AG09309 (cell line): ENCODE measurements at places on chromosomes 12 and 14.
A peak's percentile ranks its signal among the peaks of the same experiment; 100 is the strongest.

DNA sequence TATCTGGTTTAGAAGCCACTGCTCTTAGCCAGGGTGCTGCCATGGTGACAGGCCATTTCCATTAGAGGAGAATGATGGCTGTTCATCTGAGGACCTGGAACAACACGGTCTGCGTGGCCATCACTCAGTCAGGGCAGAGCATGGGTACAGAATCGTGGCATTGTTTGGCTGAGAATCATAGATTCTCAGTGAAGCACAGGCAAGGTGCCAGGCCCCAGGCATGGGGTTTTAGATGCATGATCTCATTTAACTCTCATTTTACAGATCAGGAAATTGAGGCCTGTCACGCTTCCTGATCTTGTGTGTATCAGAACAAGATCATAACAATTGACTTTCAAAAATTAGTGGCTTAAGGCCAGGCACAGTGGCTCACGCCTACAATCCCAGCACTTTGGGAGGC is 26.8 kb upstream of the IRF2BPL start:
- DNase-seq, result no peak

DNA sequence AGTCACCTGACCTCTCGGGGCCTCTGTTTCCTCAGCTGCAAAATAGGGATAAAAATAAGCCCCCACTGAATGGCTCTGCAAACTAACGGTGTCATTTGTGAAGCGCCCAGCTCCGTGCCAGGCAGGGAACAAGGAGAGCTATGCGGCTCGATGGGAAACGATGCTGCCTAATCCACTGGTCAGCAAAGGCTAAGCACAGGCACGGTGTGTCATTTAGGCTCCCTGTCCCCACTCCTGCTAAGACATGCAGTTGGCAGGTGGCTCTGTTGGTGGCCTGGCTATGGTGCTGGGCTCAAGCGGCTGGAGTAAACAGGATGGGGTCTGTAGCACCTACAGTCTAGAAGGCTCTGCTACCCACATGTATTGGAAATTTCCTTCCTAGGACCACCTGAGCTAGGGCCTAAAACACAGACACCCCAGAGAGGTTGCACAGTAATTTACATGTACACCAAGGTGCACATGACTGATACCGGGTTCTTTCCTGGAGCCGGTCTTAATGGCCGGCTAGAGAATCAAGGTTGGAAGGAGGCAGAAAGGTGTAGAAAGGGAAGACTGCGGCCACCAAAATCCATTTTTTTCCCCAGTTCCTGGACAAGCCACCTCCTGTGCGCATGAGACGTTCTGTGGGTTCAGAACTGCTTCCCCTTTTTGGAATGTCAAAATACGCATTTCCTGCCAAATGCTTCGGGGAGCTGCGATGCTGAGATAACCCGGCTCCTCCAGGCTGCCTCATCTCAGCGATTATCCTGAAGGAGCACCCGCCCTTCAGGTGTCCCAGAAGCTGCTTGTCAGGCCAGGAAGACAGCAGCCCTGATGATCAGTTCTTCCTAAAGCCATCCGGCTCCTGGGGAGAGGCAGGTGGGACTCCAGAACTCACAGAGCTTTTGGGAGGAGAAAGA is 1.0 kb downstream of the CACNA2D4 start:
- DNase-seq, result no peak

DNA sequence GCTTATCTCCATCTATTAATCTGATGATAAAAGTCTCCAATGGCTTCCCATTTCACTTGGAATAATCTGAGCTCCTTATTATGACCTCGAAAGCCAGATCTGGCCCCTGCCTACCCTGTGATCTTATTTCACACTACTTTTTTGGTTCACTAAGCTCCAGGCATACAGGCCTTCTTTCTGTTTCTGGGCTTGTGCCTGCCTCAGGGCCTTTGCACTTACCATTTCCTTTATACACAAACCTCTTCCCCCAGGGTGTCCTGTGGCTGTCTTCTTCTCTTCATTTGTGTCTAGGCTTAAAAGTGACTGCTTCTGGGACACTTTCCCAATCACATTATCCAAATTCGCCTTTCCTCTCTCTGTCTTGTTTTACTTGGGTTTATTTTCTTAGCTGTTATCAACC is 478.8 kb downstream of the LRIG3 start:
- no peak for DNase-seq

DNA sequence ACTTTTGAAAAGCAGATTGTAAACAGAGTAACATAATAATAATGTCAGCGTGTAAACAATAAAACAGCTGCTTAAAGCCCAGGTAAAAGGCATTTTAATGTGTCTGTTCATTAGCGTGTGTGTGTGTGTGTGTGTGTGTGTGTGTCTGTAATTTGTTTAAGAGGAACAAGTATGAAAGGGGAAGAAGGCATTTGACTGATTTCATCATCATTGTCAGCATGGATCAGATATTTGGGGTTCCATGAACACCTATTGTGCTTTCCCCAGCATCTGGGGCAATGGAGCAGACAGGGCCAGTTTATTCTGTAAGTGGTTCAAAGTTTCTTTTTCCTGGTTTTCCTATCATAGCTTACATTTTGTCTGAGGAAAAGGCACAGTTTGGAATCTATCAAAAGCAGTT is 28.9 kb downstream of the SLC25A21 start:
- no peak for DNase-seq

GRCh38 chr12:47551426-47551851 is 154.4 kb downstream of the RPAP3 start:
- DNase-seq, result peak; percentile 13

GRCh38 chr14:63848890-63849289 is 3.9 kb upstream of the SYNE2 start:
- DNase-seq, result no peak

- DNase-seq, result no peak
Observed at GRCh38 chr12:124861492-124861891, 2.2 kb downstream of the SCARB1 start.

DNA sequence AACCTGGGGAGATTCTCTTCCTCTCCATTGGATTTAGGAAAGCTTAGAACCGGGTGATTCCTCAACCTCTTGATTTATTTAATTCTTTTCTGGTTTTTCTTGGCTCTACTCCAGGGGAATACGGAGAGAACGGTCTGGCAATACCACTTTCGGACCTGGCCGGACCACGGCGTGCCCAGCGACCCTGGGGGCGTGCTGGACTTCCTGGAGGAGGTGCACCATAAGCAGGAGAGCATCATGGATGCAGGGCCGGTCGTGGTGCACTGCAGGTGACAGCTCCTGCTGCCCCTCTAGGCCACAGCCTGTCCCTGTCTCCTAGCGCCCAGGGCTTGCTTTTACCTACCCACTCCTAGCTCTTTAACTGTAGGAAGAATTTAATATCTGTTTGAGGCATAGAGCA is 67.6 kb downstream of the PTPN11 start:
- no peak for DNase-seq

DNA sequence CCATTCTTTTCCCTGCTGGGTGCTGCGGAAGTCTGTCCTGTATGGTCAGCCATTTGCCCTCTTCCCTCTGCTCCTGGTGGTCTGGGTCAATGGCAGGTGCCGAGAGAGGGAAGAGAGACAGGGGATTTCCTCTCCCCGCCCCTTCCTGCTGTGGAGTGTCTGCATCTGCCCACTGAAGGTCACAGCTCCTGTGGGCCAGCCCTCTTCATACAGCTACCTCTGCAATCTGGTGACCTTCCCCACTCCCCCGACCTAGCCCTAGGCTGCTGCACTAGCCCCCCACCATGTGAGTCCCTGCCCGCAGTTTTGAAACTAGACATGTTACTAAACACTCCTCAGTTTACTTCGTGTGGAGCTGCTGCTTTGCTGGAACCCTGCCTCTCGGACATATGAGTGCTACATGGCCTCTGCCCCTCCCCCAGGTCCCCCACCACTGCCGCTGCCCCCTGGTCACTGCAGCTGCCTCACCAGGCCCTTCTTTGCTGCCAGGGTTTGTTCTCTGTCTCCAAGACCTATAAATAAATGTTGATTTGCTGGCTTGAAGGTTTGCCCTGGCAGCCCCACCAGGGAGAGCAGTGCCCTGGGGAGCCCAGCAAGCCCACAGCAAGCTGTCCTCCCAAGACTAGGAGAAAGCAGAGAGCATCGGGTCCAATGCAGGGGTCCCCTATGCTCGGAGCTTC is 102.9 kb downstream of the DPF3 start:
- DNase-seq, result no peak

DNA sequence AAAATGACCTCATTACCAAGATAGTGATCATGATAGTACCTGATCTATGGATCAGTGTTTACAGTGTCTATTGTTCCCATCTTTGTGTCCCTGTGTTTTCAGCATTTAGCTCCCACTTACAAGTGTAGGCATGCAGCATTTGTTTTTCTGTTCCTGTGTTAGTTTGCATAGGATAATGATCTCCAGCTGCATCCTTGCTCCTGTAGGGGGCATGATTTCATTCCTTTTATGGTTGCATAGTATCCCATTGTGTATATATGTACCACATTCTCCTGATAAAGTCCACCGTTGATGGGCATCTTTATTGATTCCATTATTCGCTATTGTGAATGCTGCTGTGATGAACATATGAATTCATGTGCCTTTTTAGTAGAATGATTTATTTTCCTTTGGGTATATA is 215.4 kb upstream of the NAV3 start:
- no peak for DNase-seq

DNA sequence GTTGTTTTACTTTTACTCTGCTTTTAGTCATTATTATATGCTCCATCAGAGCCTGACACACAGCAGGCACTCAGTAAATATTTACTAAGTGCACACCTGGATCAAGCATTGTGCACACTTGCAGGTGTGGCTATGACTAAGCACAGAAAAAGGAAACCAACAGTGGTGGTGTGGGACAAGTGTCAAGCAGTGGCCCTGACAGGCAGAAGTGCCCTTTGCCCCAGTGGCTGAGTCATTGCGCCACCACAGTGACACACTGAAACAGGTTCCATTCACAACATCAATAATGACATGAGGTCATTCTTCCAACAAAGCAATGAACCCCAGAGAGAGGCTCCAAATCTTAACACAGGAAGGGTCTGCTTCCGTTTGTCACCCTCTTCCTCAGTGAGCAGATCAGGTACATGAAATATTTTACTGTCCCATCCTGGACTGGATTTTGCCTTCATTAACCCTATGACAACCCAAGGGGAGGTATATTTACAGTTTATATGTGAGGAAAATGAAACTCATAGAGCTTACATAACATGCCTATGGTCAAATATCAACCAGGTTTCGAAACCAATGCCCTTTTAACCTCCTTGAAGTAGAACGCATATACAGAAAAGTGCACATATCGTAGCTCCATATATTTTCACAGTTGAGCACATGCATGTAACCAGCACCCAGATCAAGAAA is 82.6 kb upstream of the GTF2A1 start:
- DNase-seq, result no peak

GRCh38 chr12:127245009-127245408 is 1022.0 kb upstream of the TMEM132C start:
- DNase-seq, result no peak

DNA sequence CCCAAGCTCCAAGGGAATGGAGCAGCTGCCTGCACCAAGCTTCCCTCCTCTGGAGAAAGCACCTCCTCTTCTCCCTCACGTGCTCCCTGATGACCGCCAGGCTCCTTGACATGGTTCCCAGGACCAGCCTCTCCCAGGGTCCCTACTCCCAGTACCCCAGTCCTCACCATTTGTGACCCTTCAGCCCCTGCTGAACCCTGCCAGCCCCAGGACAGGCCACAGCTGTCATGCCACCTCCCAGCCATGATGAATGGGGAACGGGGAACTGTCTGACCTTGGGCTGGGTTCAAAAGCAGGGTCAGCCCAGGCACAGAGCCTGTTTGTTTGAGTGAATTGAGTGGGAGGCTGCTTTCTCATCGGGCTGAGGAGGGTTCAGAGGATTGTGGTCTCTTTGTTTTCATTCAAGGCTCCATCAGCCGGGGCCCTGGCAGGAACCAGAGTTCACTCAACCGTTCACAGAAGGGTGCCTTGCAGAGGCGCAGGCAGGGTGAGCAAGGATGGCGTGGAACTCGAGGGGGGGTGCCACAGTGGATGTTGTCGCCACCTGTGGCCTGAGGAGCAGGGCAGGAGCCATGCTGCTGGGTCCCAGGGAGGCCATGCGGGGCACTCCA is 344.5 kb upstream of the SFSWAP start:
- DNase-seq, result no peak

- no peak for DNase-seq
Observed at GRCh38 chr14:97156705-97157104, 359.5 kb downstream of the VRK1 start.

- peak; percentile 96 for DNase-seq
Observed at GRCh38 chr14:68548194-68549076, 244.4 kb downstream of the ZFP36L1 start.

- DNase-seq, result no peak
Observed at GRCh38 chr12:6635856-6636531, at the start of gene LPAR5. Gene LPAR5, minus strand, starts transcription at chr12:6635959. Its CDS starts 14,711 bp downstream, at chr12:6621248.

GRCh38 chr12:24714237-24714636 is 234.7 kb downstream of the BCAT1 start:
- no peak for DNase-seq

DNA sequence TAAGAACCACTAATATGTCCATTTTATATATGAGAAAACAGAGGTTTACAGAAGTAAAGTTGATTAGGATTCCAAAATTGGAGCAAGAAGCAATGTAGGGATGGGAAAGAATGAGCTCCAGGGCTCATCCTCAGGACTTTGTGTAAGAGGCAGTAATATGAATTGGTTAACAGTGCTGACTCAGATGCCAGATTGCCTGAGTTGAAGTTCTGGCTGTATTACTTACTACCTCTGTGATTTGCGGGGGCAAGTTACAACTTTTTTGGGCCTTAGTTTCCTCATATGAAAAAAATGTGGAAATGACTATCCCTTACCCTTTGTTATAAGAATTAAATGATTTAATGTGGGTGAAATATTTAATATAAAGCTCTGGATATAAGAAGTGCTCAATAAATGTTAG is 35.1 kb upstream of the PPP2R5E start:
- DNase-seq, result no peak

- no peak for DNase-seq
Observed at GRCh38 chr12:109153821-109154441, 37.5 kb downstream of the ACACB start.

DNA sequence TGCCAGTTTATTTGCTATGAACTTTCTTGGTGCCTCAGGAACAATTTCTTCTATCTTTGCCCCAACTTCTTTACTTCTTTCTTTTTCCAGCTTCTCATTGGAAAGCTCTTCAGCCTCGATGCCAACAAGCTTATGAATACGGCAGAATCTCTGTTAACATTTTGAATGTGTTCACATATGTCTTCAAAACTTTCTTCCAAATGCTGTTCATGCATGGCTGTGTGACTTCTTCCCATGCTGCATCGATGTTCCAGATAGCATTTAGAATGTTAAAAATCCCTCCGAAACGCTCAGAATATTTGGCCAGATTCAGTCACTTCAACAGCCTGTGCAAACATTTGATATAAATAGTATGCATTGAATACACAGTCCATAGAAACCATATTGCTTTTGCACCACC is 247.8 kb upstream of the ARID2 start:
- no peak for DNase-seq

DNA sequence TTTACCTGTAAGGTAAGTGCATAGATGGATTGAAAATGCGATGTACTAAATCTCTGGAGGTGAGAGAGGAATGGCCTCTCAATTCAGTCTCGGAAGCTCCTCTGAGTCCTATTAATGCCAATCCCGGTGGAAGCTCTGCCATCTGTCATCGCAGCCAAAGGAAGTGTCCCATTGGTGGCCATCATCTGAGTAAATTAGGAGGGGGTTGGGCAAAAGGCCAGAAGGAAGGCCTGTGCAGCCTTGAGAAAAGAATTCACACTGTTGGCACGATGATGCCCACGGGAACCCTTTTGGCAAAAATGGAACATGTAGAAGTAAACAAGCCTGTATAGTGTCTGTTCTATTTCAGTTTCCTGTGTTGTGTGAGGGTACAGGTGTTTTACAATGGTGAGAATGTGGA is 494.8 kb downstream of the NELL2 start:
- DNase-seq, result no peak

- DNase-seq, result peak; percentile 62
Observed at GRCh38 chr14:91244501-91244901, at the start of gene GPR68. Gene GPR68, minus strand, starts transcription at chr14:91244704. Its CDS starts 9,654 bp downstream, at chr14:91235050.
